NCI-H510A treated with DMSO at 0.1 percent for 48 hours (cell line): ENCODE measurements at places on chromosomes 4 and X.

- DNase-seq = peak; percentile 19
Observed at GRCh38 chrX:119398974-119399771, at the start of gene SLC25A43. SLC25A43 (plus strand) TSS chrX:119399336; CDS start chrX:119399404, 68 bp downstream.

DNA sequence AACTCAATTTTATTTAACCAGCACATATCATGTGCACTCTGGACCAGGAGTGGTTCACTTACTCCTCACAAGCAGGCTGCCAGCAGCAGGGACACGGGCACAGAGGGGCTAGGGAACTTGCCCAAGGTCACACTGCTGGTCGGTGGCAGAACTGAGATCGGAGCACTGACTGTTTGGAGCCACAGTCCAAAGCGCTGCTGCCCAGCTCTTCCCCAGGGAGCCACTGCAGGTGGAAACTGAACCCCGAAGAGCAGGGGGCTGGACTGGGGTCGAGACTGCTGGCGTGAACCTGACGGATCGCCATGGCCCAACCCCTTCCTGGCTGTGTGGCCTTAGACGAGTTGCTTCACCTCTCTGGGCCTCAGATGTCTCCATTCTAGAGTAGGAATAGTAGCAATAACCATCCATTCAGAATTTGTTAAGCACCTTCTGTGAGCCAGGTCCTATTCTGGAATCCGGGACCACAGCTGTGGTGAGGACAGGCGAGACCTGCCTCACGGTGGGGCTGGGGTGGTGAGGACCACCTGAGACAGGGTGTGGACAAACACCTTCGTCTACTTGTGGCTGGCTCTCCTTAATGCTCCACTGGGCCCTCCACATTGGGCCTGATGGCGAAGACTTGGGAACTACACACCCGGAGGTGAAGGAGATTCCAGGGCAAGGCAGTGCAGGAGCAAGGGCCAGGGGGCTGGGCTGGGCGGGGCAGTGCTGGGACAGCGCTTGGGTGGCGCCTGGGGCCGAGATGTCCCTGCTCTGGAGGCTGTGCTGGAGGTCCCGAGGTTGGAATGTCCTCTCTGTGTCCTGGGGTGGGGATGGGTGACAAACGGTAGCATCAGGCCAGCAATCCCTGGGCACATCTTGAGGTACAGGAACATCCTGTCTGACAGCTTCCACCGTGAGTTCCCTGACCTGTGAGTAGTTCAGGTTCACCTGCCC, 32.0 kb upstream of the KIAA0232 start:
- peak; percentile 5 for DNase-seq

- no peak for DNase-seq
Observed at GRCh38 chrX:77342004-77342403, 105.2 kb upstream of the FGF16 start.

GRCh38 chr4:7630568-7631287, 196.0 kb upstream of the PSAPL1 start:
- DNase-seq = peak; percentile 11

DNA sequence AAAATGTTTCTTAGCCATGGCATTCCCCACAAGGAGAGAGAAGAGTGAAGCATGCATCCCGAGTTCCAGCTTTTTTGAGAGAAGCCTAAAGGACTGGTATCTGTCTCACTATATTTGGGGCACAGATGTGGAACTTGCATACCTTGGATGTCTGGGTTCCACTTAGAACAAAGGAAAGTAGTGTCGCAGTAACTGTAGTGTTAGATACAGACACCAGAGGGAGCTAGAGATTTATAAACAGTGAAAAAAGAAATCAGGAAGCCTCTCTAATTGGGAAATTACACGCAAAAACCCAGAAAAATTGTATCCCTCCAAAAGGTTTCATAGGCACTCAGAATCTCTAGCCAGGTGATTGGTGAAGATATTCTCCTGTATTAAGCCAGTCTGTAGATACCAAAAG, 34.4 kb downstream of the AGTR2 start:
- peak; percentile 40 for DNase-seq

DNA sequence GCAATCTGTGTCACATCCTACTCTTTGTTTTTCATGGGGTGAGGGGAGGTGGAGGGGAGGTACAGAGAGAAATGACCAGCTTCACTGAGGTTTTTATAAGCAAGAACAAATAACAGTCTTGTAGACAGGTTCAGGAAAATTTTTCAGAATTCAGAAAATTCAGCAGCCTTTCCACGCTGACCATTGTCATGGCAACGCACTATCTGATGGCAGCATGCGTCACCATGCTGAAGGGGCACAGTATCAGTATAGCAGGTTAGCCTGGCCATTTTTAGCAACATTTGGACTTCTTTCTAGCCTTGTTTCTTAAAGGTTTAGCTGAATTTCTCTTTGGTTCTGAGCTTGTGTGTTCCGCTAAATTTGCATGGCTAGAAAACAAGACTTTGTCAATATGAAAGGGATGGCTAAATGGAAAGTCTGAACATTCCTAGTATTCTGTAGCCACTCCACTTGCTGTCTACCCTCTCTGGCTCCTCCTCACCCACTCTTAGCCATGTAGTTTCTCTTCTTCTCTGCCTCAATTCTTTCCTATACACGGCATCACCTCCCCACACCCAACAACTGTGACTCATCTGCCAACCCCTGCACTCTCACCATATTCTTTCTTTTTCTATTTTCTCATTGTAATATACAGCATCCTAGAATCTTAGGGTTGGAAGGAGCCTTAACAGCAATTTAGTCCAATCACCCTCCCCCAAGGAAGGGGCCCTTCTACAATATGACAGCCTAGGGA, 42.7 kb upstream of the CITED1 start:
- no peak for DNase-seq

GRCh38 chr4:40262077-40262528, 65.3 kb downstream of the RHOH start:
- no peak for DNase-seq

GRCh38 chr4:139848028-139848427, 182.4 kb downstream of the MGST2 start:
- DNase-seq = no peak
